Stimulated activated CD8-positive, alpha-beta memory T cell treated with anti-CD3 and anti-CD28 coated beads, Interleukin-7, amount 100 ng/mL, for 48 hours (primary cell): ENCODE measurements at places on chromosomes 5 and 9.

GRCh38 chr9:130930132-130930803 is 8.8 kb downstream of the FIBCD1 start:
- DNase-seq = no peak

GRCh38 chr9:10108815-10109214 is 504.0 kb downstream of the PTPRD start:
- DNase-seq = no peak

- no peak for DNase-seq
Observed at GRCh38 chr9:85521371-85522197, 220.2 kb downstream of the AGTPBP1 start.

- DNase-seq = no peak
Observed at GRCh38 chr9:131468031-131468430, 34.7 kb upstream of the POMT1 start.

DNA sequence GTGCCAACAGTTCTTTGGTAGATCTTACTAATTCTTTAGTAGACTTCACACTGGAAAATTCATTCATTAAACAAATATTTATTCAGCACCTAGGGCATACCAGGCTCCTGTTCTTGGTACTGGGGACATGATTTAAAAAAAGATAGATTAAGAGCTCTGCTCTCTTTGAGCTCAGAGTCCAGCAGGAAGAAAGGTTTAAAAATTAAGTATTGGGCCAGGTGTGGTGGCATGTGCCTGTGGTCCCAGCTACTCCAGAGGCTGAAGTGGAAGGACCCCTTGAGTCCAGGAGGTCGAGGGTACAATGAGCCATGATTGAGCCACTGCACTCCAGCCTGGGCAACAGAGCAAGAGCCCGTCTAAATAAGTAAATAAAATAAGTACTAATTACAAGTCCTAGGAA is 41.4 kb downstream of the ENC1 start:
- DNase-seq = no peak

DNA sequence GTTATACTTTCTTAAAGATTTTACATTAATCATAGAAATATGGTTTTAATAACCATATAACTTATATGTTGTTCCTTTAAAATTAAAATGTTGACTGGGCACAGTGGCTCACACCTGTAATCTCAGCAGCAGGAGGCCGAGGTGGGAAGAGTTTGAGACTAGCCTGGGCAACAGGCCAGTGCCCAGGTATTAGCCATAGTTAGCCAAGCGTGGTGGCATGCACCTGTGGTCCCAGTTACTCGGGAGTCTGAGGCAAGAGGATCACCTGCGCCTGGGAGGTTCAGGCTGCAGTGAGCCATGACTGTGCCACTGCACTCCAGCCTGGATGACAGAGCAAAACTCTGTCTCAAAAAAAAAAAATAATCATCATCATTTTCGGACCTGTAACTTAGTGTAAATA is 133.5 kb downstream of the DTWD2 start:
- no peak for DNase-seq

DNA sequence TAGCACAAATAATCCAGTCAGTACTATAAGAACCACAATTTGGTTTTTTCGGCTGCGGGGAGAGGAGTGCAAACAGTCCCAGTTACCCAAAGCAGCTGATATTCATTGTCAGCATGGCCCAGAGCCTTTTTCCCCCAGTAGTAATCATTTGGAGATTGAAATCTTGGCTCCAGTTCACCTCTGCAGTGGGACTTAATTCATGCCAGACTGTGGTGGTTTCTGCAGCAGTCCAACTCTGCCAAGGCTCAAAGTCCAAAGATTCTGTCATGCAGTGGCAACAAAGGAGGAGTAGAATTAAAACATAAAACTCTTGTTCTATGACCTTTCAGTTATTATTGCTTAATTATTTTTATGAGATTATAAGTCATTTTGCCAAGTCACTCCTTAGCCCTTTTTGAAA is 25.0 kb upstream of the TRIM36 start:
- DNase-seq = no peak

DNA sequence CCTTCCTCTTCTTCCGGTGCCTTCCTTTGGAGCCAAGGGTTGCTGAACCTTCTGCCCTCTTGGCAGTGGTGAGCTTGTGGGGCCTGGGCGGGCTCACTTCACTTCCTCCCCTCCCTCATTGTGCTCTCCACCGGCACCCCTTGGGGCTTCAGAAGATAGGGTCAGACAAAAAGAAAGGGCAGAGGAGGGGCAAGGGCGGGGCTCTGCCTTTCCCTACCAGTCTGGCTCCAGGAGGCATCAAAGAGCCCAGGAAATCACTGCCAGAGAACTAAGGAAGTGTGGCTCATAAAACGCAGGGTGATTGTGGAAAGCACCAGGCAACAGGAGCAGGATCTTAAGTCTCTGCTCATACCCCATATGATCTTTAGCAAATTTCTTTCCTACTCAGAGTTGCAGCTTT is 34.8 kb downstream of the ACOT12 start:
- no peak for DNase-seq

DNA sequence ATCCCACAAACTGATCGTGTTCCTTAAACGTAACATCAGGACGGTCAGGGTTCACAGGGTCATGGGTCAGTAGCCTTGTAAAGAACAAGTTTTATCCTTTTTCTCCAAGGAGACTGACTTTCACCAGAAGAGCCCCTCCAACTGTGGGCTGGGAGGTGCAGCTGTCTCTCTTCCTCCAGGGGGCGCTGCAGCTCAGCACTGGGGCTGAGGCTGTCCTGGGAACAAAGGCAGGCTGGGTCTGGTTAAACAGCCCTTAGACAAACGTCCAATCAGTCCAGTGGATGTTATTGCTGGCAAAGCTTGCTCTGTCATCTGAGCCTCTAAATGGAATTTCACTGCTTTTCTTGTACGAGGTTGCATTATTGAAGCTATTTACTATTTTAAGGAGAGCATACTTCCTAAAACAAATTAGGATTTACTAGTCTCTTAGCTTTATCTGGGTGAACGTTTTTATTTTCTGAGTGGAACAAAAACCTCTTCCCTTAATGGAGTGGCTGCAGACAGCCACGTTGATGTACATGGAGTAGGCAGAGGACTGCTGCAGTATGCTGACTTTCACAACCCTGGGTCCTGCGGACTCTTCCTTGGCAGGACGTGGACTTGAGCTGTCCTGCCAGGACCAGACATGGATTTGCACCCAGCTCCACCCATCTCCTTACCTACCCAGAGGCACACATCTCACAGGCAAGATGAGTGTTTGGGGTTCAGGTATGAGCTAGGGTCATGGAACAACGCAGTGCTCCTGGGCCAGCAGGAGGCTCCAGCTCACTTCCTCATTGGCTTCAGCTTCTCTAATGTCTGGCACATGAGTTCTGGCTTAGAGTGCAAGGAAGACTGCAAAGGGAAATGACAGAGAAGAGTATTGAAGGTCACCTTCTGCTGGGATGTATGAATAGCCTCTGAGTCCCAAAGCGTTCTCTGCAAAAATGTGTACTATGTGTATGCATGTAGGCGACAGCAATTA is 7.8 kb downstream of the EXOSC2 start:
- no peak for DNase-seq

- DNase-seq = no peak
Observed at GRCh38 chr5:146945617-146946084, 67.1 kb upstream of the PPP2R2B start.

- no peak for DNase-seq
Observed at GRCh38 chr5:36723912-36724311, 117.5 kb downstream of the SLC1A3 start.

DNA sequence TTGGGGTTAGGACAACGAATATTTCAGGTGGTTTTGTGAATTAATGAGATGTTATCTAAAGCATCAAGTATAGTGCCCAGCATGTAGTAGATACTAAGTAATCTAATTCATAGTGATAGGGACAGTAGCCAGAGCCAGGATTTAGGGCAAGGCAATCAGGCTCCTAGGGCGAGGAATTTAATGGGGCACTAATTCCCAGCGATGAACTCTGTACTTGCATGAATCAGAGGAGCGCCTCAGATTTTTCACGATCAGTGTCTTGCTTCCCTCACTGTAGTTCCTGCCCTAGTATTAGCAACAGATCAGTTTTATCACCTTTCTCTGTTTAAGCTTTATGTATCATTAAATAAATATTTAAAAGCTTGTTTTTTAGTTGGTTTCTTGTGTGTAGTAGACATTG is 3.1 kb downstream of the AGGF1 start:
- DNase-seq = no peak

DNA sequence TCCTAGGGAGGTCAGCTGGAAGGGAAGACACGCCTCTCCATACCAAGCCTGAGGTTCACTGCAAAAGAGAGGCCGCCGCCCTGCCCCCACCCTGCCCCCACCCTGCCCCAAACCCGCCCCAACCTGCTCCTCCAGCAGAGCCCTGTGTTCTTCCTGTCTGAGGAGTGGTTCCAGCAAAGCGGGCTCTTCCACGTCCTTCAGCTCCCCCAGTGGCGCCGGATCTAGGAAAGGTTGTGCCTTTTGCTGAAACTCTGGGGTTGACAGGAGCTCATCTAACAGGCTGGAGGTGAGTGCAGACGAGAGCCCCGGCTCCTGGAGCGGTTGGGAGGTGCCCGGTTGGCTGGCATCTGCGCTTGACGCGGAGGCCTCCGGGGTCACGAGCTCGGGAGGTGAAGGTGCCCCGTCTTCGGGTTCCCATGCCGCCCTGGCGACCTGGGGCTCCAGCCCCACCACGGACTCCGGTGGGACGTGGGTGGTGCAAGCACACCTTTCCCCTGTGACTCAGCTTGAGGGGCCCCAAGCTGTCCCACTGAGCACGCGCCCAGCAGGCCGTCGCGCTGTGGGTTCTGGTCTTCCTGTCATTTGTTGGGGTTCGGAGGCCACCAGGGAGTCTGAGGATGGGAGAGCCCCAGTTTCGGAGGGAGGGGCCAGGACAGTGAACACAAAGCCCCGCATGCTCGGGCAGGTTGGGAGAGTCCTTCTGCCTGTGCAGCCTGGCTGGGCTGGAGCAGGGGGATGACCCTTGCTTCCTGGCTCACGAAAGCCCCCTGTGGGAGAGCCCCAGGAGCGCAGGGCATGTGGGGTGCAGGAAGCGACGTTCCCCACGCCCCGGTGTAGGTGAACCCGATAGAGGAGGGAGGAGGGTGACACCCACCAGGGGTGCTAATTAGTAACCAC is 1467.1 kb downstream of the FOXD4L5 start:
- DNase-seq = peak; percentile 51

- no peak for DNase-seq
Observed at GRCh38 chr9:112028242-112029221, 131.9 kb downstream of the UGCG start.

GRCh38 chr9:8713149-8713810 is 913.7 kb upstream of the DMAC1 start:
- DNase-seq = no peak

GRCh38 chr5:117691081-117691870 is 1116.7 kb upstream of the SEMA6A start:
- DNase-seq = no peak

- DNase-seq = no peak
Observed at GRCh38 chr9:124960409-124960752, 19.5 kb upstream of the GOLGA1 start.

GRCh38 chr5:74064225-74064624 is 438.2 kb downstream of the ARHGEF28 start:
- DNase-seq = no peak

DNA sequence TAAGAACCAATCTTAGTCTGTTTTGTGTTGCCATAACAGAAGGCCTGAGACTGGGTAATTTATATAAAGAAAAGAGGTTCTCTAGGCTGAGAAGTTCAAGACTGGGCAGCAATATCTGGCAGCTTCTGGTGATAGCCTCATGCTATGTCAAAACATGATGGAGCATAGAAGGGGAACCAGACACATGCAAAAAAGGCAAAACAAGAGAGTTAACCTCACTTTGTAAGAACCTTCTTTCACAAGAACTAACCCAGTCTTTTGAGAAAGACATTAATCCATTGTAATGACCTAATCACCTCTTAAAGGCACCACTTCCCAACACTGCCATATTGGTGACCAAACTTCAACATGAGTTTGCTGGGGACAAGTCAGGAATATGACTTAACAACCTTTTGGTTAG is 37.3 kb downstream of the FSD1L start:
- DNase-seq = no peak

GRCh38 chr9:134489621-134490408 is 151.8 kb upstream of the COL5A1 start:
- DNase-seq = no peak

- no peak for DNase-seq
Observed at GRCh38 chr9:89890326-89890980, 285.6 kb downstream of the GADD45G start.

GRCh38 chr9:113417370-113417769 is 6.8 kb downstream of the C9orf43 start:
- DNase-seq = no peak

DNA sequence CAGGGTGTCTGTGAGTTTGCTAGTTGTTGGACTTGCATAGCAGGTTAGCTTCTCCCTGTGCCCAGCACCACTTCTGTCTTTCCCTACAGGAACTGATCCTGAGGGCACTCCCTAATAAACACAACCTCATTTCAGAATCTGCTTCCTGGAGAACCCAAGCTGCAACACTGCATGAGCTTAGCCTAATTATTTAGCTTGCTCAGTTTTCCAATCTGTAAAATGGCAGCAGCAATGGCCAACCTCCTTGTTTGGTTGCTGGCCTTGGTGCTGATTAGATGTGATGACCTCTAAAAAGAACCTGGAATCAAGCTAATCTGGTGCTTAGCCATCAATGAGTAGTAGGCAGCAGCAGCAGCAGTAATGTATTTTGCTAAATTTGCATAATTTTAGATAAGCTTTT is 133.9 kb downstream of the ADCY2 start:
- no peak for DNase-seq

DNA sequence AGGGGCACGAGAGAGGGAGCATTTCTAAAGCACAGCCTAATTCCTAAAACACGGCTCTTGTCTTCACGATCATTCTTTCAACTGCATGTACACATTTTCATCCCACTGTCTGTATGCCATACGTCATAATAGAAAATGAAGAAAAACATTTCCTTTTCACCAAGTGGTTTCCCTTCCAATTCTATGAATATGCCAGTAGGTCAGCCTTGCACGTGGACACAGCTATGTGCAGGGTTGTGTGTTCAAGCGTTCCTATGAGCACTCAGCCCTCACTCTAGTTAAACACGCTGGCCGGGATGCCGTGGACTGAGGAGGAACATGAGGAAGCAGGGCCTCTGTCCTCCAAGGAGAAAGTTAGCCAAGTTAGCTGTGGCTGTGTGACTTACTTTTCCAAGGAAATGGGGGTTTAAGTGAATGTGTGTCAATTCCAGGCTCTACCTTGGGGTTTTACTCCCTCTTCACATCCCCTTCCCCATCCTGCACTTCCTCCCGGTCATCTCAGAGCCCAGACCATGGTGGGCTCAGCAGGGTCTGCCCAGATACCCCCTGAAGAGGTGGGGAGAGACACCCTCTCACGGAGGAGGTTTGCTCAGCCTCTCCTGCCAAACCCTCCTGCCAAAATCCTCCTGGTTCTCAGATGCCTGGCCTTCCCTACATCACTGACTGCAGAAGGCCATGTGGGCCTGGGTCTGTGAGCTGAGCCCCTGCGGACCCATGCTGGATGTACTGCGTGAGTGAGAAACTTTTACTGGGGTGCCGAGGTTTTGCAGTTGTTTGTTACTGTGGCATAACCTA is 230.6 kb downstream of the FSTL4 start:
- DNase-seq = no peak

DNA sequence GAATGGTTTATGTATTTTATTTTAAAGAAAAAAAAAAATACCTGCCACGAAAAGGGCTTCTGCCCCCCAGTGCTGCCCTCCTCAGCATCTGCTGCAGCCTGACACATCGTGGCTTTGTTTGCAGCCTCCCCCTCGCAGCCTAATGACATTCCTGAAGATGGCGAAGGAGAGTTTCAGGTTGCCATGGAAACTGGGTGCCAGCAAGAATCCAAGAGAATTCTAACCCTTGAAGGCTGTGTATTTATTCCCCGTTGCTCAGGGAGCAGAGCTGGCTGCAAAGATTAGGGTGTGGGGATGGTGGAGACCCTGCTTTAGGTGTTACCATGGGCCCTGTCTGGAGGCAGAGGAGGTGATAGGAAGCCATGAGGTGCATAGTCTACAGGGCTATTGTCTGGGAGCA is 126.6 kb downstream of the NSG2 start:
- DNase-seq = no peak
